Memory B cell (primary cell): ENCODE measurements at places on chromosomes 7 and 10.

DNA sequence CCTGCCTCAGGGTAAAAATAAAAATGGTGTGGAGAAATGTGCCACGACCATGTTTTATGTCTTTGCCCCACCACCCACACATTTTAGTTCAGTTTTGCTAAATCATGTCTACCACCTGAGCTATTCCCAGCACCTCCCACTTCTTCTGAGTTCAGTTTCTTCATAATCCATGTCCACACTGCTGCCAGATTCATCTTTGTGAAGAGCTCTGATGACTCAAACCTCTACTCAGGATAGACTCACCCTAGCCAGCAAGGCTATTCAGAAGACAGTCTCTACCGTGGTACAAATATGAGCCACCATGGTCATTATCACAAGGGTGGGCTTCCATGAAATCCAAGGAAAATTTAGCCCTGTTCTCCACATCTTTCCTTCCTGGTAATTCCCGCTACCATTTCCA lies 231.1 kb upstream of the PRKCQ start:
- DNase-seq, result no peak

- no peak for DNase-seq
Observed at GRCh38 chr7:16982640-16983350, 101.0 kb upstream of the AGR3 start.

- DNase-seq, result no peak
Observed at GRCh38 chr7:73850781-73851207, 8.5 kb upstream of the METTL27 start.

GRCh38 chr7:67045496-67045995 lies 48.9 kb downstream of the TYW1 start:
- DNase-seq, result no peak

DNA sequence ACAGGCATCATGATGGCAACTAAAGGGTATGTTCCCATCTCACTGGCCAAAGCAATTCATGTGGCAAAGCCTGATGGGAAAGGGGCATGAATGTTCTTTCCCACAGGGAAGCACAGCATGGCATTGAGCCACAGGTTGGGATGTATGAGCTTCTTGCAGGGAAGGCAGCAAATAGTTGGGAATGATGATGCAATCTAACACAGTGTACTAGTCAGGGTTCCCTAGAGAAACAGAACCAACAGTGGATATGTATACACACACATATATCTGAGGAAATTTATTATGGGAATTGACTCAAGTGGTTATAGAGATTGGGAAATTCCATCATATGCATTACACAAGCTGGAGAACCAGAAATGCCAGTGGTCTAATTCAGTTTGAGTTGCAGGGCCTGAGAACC lies 253.6 kb upstream of the NPVF start:
- DNase-seq, result no peak

- DNase-seq, result no peak
Observed at GRCh38 chr7:115066634-115067033, 144.7 kb downstream of the MDFIC start.
